ENCODE measurements at places on chromosomes 4 and X.

DNA sequence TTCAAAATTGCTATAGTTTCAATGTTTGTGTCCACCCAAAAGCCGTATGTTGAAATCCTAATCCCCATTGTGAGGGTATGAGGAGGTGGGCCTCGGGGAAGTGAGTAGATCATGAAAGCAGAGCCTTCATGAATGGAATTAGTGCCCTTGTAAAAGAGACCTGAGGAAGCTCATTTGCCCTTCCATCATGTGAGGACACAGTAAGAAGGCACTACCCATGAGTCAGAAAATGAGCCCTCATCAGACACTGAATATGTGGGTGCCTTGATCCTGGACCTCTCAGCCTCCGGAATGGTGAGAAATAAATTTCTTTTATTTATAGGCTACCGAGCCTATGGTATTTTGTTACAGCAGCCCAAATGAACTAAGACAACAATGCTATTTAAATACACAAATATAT lies 57.7 kb upstream of the EFHC2 start:
- no peak for DNase-seq

DNA sequence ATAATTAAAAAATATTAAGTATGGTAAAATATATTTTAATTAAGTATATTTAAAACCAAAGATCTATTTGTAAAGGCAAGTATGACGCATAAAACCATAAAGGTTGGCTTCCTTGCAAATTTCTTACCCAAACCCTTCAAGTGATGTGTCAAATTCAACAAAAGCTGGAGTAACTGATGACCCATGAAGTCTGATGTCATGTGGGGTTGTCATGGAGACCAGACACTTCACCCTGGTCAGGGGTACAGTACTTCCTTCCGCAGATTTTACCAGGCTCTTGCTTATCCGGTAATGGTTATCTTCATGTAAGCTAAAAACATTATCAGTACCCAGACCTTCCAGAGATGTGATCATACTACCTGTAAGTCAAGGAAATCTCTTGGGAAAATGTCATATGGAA lies 170.1 kb downstream of the WDFY3 start:
- no peak for DNase-seq

DNA sequence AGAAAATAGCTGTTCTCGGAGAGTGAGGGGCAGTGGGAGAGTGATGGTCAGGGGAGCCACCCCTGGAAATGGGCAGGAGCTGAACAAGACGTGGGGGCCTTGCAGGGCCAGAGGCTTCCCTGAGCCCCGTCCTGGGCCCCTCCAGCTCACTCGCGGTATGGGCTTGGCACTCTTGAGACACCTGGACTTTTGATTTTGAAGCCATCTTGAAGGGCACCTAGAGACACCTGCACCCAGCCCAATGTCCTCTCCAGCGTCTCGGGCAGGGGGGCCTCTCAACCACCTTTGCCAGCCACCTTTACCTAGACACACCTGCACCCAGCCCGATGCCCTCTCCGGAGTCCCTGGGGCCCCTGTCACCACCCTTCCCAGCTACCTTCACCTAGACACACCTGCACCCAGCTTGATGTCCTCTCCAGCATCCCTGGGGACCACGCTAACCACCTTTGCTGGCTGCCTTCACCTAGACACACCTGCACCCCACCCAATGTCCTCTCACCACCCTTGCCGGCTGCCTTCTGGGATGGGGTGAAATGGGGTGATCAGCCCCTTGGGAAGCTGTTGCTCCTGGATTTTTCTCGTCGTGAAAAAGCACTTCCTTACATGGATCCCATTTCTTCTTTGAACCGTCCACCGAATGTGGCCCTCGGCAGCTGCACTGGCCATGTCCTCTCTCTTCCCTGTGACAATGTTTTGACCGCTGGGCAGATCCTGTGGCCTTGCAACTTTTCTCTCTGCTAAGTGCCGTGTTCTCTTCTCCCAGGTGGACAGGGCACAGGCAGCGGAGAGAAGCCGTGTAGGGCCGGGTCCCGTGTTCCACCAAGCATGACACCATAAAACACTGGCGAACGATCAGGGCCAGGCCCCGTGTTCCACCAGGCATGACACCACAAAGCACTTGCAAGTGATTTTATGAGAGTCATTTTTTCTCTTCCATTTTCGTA lies 47.5 kb downstream of the CPZ start:
- no peak for DNase-seq

GRCh38 chr4:83217721-83218522 lies 66.7 kb downstream of the COQ2 start:
- no peak for DNase-seq

- DNase-seq: no peak
Measured at GRCh38 chr4:189404271-189404670, 536.4 kb upstream of the FRG1 start.

DNA sequence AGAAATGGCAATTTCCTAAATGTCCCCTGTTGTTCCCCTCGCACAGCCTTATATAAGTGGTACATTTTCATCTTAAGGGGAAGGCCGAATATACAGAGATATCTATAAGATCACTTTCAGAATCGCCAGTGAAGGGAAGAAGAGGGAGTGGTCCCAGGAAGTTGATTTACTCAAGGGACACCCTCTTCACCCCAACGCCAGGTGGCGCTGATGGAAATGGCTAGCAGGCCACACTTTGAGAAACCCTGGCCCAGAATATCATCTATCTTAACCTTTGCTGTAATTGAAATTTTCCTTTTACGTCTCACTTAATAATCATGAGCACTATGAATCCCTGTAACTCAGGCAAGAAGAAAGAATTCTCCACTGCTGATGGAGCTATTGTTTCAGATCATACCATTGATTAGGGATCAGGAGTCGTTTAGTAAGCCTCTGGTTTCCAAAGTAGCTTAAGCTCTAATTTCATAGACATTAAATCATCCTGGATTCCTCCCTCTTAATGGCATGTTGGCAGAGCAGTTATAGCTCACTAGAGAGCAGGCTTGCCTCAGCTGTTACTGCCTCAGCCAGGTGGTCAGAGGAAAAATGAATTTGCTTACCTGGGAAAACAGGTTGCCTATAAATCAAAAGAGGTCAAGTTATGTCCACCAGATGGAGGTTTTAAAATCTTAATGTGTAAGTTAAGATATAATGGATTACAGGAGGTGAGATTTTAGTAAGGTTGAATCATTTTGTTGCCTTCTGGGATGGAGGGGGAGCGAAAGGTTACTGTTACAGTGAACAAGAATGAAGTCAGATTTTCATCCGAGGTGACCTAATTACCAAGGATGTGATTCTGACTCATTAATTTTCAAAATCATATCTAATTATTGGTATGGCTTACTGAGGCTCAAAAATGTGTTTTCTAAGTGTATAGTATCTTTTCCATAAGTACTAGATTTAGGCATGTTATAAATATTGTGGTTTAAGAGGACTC lies 941.2 kb upstream of the TENM3 start:
- no peak for DNase-seq

GRCh38 chrX:31551913-31552312 lies 480.1 kb upstream of the FTHL17 start:
- no peak for DNase-seq

GRCh38 chrX:69255441-69256290 lies 90.4 kb upstream of the PJA1 start:
- DNase-seq: no peak

DNA sequence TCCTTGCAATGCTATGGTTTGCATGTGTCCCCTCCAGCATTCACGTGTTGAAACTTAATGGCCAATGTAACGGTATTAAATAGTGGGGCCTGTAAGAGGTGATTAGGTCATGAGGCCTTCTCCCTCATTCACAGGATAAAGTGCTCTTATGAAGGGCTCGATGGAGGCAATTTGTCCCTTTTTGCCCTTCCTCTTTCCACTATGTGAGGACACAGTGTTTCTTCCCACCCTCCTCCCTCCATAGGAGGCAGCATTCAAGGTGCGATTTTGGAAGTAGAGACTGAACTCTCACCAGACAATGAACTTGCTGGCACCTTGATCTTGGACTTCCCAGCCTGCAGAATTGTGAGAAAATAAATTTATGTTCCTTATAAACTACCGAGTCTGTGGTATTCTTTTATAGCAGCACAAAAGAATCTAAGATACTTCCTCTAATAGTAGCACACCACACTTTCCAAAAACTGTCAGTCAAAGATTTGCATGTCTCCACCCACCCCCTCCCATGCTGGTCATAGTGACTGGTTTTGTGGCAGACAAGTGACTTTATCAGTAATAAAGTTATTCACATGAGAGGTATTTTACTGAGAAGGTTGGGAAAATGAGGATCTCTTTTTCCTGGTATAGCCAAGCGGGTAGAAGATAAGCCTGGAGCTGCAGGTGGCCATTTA lies 113.5 kb upstream of the TTC29 start:
- DNase-seq: no peak

DNA sequence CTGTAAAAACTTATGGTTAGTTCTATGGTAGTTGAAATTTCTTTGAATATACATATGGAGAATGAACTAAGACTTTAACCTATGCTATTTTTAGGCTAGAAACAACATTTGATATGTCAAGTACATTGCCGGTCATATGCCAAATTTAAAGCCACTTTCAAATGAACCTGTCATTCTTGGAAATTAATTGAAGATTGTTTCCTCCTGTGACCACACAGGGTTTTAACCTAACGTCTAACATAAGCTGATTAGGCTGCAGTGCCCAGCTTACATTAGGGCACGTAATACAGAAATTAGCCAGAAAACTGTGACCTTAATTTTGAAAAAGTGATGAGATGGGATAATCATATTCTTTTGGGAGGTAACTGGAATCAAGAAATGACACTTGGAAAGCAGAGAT lies 645.9 kb downstream of the FSTL5 start:
- no peak for DNase-seq

- no peak for DNase-seq
Measured at GRCh38 chrX:41019041-41019392, 66.2 kb upstream of the USP9X start.

- no peak for DNase-seq
Measured at GRCh38 chr4:65624651-65625050, 45.6 kb downstream of the EPHA5 start.

DNA sequence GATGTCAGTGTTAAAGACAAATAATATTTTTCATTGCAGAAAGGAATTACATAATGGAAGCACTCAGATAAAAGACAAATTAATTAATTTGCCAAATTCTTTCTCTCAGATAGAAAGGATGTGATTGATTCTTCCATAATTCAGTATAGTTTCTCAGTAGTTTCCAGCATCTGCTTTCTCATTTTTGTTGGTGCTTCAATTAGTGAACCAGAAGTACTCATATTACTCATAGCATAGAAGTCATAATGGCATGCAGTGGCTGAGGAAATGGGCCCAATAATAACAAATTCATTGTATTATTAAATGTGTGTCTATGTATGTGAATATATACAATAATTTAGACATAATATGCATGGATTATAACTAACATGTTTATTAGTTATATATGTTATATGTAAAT lies 393.3 kb upstream of the TRAM1L1 start:
- peak; percentile 24 for DNase-seq

GRCh38 chr4:189021831-189022230 lies 882.6 kb downstream of the TRIML1 start:
- no peak for DNase-seq

DNA sequence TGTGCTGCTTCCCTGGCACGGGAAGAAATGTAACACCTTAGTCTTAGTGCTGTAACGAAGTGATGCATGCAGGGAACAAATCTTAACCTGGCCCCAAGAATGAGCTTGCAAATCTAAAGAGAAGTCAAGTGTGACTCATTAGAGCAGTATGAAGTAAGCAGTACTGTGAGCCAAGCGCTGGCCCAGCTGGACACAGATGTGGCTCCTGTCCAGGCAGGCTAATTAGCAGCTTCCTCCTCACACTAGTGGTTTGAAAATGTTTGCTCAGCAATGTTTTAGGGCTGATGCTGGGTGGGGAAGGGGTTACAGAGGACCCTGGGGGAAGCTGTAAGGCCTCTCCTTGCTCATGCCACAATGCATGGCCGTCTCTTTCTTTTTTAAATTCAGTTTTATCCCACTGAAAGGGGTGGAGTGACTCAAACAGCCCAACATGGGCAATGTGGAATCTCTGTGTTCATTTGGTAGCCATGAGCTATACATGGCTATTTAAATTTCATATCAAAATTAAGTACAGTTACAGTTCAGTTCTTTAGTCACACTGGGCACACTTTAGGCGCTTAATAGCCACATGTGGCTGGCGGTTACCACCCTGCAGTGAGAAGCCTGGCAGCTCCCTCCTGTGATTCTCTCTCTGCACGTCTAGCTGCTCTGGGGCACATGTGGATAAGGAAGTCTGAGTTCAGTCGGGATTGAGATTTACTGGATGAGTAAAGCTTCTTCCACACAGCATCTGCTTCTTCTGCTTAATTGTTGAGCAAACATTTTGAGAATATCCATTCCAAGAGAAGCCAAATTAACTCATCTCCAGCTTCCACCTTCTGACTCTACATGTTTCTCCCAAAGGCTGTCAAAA lies 48.8 kb downstream of the MAP7D2 start:
- DNase-seq: peak; percentile 65

DNA sequence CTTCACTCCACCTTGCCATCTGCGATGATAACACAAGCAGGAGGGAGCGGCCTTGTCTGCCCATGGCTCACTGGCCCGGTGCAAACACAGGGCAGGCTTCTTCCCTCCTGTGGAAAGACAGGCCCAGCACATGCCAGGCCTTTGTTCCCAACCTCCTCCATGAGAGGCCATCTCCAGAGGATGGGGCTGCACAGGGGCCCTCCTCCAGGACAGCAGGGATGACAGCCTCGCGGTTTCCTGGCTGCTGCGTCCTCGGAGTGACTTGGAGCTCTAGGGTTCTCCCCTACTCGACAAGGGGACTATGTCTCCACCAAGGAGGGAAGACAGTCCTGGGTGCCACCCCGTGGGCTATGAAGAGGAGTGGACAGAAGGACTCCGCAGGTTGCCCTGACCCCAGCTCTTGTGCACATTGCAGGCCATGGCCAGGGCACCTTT lies 21.8 kb downstream of the RNF212 start:
- DNase-seq: no peak

DNA sequence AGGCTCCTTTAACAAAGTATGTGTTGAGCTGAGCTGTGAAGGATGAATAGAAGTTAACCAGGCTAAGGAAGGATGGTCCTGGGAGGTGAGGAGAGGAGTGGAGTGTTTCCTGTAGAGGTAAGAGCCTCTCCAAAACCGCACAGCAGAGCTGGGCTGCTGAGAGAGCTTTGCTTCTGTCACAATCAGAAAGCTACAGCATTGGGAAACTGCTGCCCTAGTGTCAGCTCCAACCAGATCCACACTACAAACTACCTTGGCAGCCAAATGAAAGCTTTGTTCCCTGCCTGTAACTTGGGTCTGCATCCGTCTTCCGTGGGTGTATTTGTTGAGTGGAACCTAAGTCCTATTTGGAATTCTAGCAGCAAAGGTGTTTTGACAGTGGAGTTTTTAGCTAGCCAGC lies 91.8 kb downstream of the REPS2 start:
- no peak for DNase-seq

DNA sequence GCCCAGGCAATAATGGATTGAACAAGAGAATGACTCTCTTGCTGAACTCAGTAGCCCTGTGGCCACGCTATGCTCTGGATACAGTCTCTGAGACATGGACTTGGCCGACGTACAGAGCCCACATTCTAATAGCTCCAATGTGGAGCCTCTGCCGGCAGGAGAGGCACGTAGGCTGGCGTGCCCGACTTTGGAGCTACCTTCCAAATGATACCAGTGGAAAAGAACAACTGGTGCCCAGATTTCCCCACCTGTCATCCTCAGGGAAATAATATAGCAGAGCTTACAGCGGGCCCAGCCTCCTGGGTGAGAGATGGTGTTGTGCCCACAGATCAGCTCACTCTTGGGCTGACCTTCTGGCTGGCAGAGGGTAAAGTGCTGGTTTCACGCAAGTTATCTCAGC lies 10.6 kb downstream of the NDP start:
- DNase-seq: peak; percentile 78
